ENCODE measurements at places on chromosomes 6 and 20. TPM values are rescaled to one million over a fixed set of nuclear protein-coding genes. Genes with fewer than 3 reads are reported as not detected.

- DNase-seq: peak; percentile 75
These were observed 1.8 kb downstream of the SNPH start for GRCh38 chr20:1267809-1268374.

GRCh38 chr6:50543666-50544065 lies 169.7 kb upstream of the TFAP2D start:
- no peak for DNase-seq

DNA sequence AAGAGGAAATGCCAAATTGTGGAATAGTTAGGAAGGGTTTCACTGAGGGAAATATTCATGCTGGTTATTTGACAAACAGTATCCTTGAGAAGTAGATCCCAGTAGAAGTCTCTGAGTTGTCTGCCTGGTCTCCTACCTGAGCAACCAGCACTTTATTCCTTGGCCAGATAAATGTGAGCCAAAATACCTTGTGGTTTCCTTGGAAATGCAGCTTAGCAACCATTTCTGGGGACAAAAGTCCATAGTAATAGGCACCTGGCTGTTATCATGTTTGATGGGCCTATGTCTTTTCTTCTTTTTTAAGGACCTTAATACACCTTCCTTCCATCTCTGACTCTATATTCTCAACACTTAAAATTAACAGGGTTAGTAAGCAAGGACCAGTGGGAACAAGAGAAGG lies 217.1 kb upstream of the MARCKS start:
- no peak for DNase-seq

The LY86 gene
- total RNA-seq: not detected

GRCh38 chr6:141482796-141483597 lies 649.7 kb upstream of the GJE1 start:
- peak; percentile 45 for DNase-seq

DNA sequence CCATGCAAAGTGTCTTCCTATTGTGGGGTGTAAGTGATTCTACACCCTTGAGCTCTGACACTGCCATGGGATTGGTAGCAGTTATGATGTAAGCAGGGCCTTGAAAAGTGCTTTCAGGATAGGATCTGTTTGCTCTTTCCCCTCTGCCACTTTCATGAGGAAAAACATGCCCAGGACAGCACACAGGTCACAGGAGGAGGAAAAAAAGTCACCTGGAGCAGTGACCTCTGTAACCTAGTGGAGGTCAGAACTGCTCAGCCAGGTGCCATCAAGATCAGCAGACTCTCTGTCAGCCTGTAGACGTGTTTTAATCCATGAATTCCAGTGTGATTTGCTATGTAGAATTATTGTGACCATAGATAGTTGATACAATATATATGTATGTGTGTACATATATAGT lies 92.7 kb upstream of the BMP2 start:
- DNase-seq: no peak

The BANF2 gene
- not detected for total RNA-seq

The RAD21L1 gene
- total RNA-seq: 0.57 TPM

The GSTA3 gene
- total RNA-seq: not detected

DNA sequence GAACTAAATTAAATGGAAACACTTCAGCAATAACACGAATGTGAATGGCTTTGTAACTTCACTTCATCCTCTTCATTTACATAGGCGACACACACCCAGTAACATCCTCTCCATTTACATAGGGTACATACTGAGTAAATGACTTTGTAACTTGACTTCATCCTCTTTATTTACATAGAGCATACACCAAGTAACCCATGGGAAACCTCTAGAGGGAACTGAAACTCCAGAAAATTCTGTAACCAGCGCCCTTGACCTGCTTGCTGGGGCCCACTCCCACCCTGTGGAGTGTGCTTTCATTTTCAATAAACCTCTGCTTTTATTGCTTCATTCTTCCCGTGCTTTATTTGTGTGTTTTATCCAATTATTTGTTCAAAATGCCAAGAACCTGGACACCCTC lies 81.6 kb upstream of the OPRM1 start:
- DNase-seq: no peak

The PLTP gene
- total RNA-seq: 14.2 TPM

The SYNDIG1 gene
- total RNA-seq: not detected

DNA sequence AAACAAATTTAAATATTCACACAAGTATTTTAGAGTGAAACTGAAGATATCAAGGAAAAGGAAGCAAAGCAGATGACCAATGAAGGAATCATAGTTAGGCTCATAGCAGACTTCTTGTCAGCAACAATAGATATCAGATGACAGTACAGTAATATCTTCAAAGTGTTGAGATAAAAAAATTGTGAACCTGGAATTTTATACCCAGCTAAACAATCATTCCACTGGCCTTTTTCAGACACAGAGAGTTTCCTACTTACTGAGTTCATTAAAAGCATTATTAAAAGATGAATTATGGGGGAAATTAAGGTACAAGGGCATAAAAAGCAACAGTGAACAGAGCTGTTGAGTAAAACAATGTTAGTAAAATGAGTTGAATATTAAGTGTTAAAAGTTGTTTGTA lies 254.6 kb downstream of the UST start:
- DNase-seq: no peak

DNA sequence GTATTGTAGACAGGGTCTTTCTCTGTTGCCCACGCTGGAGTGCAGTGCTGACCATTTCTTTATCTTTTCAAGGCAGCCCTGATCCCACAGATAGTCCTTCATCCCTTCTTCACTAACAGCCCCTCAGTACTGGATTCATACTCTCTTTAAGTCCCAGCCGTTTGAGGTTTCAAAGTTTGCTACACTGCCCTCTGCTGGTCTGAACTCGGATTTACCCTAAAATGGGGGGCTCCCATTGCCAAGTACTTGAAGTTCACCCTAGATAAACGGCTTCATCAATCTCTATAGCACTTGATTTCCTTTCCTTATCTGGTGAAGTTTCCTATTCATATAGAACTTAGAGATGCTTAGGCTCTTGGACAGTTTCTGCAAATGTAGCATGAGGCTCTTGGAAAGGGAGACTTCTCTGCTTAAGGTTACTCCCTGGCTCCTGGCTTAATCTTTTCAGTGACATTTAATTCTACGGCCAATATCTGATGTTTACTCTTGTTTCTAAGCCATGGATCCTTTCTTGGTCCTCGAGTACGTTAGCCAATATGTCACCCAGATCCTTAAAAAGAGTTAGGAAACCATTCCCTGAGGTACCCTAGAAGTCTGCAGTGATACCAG lies 21.4 kb upstream of the PREP start:
- DNase-seq: peak; percentile 80

DNA sequence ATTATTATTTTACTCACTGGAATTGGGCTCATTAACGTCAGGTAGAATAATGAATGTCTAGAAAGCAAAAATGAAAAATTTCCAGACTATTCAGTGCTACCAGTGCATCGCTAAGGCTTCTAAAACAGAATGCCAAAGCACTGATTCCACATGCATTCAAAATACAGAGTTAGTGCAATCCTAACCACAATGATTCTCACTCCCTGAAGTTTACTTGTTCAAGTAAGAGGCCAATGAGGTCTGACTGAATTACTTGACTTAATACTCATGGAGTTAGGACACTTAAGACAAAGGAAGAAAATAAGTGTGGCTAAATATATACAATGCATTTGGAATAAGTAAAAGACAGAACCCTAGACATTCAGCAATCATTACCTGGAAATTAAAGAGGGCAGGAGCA lies 220.5 kb downstream of the PKHD1 start:
- DNase-seq: no peak

DNA sequence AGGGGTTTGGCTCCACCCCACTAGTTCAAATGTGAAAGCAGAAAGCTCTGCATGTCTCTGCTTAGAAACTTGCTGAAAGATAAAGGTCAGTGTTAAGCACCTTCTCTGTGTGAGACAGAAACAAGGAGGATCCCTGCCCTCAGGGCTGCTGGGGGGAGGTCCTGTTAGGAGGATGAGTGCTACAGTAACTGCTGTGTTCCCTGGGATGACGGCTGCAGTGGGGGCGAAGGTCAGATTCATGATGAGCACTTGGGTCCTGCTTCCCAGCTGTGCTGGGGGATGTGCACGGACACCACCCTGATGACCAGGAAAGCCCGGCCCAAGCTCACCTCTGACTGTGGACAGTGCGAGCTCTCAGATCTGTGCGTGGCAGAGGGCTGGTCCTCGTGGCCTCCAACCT lies 252.6 kb downstream of the DLL1 start:
- no peak for DNase-seq

DNA sequence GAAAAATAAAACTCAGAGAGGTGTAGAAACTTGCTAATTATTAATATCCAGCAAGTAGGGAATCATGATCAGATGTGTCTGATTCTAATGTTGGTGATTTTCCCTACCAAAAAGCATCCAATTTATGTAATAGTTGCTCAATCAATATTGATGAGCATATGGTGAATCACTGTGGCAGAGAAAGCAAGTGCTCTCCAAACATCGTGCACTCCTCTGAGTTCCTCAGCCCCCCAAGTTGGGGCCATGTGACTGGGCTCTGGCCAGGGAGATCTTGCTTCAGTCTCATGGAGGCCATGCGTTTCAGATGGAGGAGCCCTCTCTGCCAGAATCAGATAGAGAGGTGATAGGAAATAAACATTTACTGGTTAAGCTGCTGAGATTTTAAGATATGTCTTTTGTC lies 133.2 kb upstream of the LY86 start:
- no peak for DNase-seq

- no peak for DNase-seq
These were observed 112.1 kb upstream of the ASF1A start for GRCh38 chr6:118781897-118782296.

The PRSS16 gene
- total RNA-seq: not detected

The TCEA2 gene
- total RNA-seq: 21.6 TPM

DNA sequence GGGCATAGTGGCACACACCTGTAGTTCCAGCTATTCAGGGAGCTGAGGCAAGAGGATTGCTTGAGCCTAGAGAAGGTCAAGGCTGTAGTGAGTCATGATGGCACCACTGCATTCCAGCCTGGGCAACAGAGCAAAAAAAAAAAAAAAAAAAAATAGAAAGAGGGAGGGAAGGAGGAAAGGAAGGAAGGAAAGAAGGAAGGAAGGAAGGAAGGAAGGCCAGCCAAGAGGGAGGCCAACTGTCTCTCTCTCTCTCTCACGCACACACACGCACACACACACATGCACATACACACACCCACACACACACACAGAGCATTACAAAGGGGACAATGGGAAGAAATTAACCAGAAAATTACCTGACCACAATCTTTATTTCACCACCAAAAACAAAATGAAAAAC lies 50.6 kb upstream of the COL9A1 start:
- no peak for DNase-seq

DNA sequence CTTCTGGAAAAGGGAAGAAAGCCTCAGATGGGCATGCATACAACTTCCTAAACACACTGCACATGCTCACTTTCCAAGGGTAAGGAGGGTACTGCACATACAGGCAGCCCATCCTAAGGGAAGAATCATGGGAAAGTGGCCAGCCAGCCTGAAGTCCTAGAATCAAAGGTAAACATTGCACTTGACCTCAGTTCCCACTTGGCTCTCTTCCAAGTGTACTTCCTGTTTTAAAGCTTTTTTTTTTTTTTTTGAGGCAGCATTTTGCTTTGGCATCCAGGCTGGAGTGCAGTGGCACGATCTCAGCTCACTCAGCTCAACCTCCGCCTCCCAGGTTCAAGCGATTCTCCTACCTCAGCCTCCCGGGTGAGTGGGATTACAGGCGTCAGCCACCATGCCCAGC lies 225.3 kb upstream of the EPHA7 start:
- no peak for DNase-seq

GRCh38 chr6:127518191-127518709 lies 885 bp downstream of the MTCL3 start:
- no peak for DNase-seq
